ENCODE measurements at places on chromosomes 5 and 9.

DNA sequence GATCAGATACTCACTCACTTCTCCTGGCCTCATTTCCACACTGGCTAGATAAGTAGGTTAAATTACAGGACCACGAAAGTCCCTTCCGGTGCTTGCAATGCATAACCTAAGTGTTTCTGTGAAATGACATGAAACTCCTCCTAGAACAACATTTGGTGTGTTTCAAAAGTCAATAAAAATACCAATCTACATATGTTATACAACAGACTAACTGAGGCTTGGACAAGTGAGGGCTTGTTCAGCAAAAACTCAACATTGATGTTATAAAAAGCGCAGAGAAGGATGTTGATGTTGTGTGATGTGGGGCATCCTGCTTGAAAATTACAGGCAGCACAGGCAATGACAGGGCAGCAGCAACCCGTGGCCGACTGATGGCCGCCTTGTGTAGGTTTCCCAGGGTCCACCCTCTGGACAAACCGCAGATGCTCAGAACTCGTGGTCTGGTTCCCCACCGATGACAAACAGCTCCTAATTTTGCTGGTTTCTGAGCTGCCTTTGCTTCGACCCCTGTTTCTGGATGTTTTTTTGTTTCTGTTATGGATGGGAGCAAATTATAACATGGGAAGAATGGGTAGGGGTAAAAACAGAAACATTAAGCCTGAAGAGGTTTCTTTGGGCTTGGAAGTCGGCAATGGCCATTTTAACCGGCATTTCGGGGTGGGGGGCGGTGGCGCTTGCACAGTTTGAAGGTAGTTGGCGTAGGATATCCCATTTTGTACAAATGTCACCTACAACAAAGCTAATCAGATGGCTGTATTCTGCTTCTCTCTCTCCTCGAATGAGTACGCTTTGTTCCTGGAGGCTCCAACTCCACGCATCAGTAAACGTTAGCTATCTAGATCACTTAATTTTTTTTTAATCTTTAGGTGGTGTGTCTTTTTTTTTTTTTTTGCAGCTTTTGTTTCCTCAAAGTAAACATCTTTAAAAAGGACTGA lies 116.1 kb downstream of the PDZD2 start:
- DNase-seq, result no peak

DNA sequence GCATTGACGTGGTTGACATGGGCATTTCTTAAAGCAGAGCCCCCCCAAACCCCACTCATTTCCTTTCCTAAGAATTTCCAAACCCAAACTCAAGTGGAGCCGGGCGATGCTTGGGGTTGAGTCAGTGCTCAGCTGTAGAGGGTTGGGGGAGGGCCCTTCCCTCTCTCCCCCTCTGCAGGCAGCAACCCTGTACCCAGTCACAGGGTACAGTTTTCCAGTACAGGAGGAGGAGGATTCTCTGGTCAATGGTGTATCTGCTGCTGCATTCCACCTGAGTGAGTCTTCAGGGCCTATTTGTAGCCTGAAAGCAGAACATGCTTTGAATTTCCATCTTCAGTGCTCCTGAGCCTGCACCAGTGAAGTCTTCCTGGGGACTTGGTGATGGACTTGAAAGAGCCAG lies 55.8 kb downstream of the ENTREP1 start:
- DNase-seq, result no peak

GRCh38 chr5:136054142-136055019 lies 25.6 kb downstream of the TGFBI start:
- no peak for DNase-seq

DNA sequence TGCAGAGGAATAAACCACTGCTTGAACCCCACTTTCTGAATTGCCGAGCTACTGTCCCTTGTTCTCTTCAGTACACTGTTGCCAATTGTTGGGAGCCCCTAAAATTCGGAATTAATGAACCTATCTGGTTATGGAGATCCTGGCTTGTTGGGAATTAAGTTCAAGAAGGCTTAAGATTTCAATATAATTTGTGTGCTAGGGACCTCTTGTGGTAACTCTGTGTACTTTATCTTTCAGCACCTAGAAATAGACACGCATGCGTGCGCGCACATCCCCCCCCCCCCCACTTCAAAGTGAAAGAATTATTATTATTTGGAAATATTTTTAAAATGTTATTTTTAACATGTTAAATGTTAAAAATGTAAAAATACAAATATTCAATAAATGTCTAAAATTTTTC lies 53.3 kb upstream of the FAM169A start:
- DNase-seq, result no peak

DNA sequence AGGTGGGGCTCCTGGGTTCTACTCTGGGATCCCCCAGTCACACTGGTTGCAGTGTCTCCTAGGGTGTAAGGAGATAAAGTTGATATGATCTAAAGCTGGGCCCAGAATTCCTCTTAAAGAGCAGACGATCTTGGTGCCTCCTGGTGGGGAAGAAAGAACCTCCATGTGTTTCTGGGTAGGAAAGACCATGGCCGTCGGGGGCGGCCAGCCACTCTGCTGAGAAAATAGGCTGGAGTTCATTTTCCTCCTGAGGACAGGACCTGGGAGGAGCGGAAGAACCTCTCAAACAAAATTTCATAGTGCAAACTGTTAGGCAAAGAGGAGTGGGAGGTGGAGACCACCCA lies 163.8 kb upstream of the TBC1D2 start:
- no peak for DNase-seq

DNA sequence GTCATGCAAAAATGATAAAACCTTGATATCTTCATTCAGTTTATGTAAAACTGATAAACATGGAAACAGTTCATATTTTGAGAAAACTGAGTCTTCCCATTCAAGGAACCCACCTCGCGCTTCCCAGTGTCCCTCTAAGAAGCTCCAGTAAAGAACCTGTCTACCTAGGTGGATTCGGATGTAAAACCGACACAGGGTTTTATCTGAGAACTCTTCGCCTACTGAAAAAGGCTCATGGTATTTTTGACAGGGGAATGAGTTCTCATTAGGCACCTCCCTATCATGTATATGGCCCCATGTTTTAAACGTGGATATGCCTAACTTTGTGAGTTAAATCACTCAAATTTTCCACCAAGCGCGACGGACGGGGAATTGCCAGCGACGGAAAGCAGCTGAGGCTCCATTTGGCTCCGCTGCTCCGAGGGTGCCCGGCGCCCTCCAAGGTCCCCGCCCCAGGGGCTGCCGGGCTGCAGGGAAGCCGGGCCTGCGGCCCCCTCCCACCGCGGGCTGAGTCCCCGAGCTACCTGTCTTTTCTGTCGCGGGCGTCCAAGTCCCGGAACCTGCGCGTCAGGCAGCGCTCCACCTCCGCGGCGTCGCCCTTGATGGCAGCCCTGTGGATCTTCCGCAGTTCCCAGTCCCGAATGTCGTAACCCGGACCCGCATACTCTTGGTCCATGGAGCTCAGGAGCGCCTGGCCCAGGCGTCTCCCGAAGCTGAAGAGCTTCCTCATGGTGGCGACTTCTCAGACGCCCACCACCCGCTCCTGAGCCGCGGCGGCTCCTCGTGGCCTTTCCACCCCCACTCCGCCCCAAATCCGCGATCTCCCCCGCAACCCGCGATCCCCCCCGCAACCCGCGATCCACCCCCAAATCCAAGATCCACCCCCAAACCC lies 594 bp downstream of the ANKRD18A start:
- no peak for DNase-seq

GRCh38 chr5:146910239-146910638 lies 31.7 kb upstream of the PPP2R2B start:
- no peak for DNase-seq

DNA sequence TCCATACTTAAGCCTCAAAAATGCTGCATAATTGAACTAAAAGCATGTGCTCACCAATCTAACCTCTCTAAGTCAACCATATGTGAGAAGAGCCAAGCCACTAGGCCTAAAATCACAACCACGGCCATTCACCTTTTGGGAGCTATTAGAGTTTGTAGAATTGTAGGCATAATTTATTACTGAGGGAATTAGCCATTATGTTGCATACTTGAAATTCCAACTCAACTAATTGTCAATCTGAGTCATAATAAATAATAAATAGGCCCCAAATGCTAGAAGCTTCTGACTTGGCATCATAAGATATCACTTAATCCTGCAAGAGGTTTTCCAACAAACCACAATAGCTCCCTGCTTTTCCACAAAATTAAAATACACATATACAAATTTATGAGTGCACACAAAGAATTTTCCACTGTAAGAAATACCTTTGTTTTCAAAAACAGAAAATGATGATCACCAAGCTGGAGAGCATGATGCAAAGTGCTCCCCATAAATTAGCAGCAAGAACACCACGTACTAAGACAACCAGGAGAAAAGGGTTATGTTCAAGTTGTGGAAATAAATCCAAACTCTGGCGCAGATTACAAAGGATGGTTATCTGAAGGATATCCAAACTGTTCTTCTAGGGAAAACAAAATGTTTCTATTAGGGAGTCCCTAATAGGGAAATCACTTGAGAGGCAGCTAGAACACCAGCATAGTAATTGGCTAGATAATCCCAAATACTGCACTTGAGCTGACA lies 250.0 kb upstream of the SLC30A5 start:
- no peak for DNase-seq

DNA sequence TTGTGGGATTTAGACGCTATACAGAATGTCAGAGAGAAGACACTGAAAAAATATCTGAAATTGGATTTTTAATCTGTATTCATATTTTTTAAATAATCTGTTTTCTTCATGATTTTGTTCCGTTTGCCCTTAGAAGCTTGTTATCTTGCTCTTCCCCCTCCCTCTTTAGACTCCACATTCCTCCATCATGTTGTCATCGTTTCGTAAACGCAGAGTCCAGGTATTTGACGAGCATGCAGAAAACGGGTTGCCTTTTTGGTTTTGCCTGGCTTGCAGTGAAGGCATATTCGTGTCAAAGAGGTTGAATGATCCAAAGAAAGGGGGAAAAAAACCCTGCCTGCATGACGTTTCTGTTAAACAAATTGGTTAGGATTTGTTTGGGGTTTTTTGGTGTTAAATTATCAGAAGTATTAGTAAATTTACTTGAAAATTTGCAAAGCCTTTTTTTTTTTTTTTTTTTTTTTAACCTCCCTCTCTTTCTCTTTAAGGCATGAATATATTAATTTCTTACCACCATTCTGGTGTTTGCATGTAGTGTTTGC lies 2.9 kb downstream of the SPTAN1 start:
- no peak for DNase-seq

- no peak for DNase-seq
Observed at GRCh38 chr9:109132567-109133021, 12.8 kb upstream of the TMEM245 start.

DNA sequence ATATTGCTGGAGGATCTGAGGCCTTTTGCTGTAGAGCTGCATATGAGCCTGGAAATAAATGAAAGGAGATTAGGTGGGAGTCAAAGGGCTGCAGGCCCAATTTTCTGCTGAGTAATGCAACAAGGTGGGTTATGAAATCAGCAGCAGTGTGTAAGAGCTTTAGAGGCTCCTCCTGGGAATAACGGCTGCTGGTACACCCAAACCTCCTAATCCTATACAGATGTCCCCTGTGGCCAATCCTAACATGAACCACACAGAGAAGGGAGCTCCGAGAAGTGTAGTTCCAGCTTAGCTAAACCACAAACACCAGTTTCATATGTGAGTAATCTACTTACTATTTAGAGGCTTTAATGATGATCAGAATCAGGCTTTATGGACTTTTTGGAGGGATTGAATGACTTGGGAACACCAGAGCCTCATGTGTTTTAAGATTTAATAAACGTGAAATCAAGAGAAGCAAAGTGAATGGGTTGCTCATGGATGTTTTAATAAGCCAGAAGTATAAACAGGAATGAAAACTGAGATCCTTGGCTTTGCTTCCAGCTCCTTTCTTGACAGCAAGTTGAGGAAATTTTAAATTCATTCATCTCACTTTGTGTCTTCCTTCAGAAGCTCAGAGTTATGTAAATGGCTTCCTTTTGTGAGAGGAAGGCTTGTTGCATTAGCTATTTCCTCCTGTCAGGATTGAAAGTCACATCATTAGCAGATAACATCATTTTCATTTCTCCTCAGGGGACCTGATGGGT lies 437.5 kb downstream of the TMEM232 start:
- DNase-seq, result no peak

DNA sequence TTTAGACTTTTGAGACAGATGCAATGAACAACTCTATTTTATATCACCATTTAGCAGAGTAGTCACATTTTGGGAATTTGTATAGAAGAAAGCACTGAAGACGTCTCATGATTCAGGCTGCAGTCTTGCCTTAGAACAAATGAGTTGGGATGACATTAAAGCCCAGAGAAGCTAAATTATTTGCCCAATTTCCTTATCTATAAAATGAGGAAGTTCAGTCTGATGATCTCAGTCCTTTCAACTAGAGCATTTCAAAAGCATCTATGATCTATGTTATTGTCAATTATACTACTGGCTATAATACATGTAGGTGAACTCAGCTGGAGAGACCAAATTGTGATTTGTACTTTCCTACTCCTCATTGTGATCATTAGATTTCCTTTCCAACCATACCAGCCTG lies 154.1 kb downstream of the OSTF1 start:
- DNase-seq, result no peak
